ENCODE measurements at places on chromosomes 7 and 10. TPM values are rescaled to one million over a fixed set of nuclear protein-coding genes. Genes with fewer than 3 reads are reported as not detected.

EFCAB10 gene
- total RNA-seq, result not detected

IQCE gene
- total RNA-seq, result 7.1 TPM

ZNF487 gene
- total RNA-seq, result 3.3 TPM

HYAL4 gene
- total RNA-seq, result 0.20 TPM

JCAD gene
- total RNA-seq, result 49.9 TPM

HOGA1 gene
- total RNA-seq, result 0.18 TPM

OR6V1 gene
- total RNA-seq, result not detected

HMX3 gene
- total RNA-seq, result not detected

DNA sequence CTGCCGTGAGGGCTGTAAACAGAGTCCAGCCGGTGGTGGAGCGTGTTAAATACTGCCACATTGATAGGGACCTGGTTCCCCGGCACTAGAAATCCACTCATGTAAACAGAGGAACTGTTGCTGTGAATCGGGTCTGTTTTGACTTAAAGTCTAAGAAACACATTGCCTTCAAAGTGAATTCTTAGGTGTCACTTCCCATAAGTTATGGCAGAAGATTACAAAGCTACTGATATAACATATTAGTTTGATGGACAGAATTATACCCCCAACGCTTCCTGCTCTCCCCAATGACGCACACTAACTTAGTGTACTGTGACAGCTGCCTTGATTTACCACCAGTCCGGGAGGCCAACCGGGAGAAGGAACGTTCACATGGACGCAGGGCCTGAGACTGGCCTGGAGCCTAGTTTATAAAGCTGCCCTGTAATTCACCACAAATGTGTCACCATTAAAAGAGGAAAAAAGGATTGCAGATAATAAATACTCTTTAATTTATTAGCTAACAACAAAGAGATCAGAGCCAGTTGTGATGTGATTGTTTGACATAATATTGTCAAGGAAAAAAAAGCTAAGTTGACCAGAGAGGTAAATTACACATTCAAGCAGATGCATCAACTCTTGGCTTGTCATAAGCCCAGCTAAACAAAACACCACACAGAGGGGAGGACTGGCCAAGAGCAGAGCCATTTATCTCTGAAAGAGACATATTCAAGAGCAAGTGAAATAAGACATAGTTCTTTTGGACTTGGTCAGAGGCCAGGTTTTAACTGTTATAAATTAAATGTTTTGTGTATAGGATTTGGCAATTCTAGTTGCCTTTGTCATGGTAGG lies 820.6 kb downstream of the LRMDA start:
- DNase-seq, result no peak

GRCh38 chr10:119516381-119517234 lies 25.9 kb downstream of the RGS10 start:
- no peak for DNase-seq

DNA sequence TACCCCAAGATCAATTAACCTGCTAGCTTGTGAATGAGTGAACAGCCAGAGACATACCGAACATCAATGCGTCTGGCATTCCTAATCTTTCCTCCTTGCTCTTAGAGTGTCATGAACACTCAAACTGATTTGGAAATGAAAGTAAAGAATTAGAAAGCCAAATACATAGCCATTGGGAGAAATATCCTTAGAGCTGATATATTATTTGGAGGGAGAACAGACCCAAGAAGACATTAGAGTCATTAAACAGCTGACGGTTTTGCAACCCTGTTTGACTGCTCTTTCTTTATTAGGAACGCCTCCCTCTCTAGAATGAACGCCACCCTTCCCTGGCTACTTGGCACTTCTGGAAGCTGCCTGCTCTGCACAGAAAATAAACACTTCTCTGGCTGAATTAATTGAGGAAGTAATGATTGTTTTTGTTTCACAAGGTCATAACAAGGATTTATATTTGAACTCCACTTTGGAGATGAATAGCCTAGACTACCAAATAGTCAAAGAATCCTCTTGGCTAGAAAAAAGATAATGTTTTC lies 42.8 kb downstream of the CTTNBP2 start:
- DNase-seq, result no peak

GRCh38 chr7:1709281-1709680 lies 39.2 kb downstream of the ELFN1 start:
- no peak for DNase-seq

DNA sequence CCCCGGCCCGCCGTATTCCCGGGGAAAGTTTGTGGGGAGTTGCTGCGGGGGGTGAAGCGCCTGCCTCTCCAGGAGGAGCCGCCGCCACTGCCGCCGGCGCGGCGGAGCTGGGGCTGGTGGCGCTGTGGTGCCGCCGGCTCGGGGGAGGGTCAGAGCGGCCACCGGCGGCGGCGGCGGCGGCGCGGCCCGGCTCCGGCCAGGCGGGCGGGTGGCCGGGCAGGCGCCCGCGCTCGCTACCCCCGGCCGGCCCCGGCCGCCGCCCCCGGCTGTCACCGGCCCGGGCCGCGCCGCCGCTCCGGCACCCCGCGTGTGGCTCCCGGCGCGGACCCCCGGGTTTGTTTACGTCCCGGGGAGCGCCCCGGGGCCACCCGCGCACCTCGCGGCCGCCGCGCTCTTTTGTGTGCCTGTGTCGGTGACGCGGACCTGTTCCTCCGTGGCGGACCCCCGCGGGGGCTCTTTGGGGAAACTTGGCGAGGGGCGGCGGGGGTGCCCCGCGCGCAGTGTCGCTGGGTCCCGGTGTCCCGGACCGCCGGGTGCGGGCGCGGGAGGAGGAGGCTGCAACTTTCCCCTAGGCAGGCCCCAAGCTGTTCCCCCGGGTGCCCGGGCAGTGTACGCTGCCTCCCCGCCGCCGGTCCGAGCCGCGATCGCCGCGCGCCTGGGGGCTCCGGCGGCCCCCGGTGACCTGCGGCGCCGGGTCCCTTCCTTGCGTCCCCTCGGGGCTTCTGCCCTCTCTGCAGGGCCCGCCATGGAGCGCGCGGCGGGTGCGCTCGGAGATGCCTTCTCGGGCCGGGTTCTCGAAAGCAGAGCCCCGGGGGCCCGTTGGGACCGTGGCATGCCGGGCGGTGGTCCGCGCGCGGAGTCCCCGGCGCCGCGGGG lies 593 bp upstream of the CUX1 start:
- no peak for DNase-seq

DNA sequence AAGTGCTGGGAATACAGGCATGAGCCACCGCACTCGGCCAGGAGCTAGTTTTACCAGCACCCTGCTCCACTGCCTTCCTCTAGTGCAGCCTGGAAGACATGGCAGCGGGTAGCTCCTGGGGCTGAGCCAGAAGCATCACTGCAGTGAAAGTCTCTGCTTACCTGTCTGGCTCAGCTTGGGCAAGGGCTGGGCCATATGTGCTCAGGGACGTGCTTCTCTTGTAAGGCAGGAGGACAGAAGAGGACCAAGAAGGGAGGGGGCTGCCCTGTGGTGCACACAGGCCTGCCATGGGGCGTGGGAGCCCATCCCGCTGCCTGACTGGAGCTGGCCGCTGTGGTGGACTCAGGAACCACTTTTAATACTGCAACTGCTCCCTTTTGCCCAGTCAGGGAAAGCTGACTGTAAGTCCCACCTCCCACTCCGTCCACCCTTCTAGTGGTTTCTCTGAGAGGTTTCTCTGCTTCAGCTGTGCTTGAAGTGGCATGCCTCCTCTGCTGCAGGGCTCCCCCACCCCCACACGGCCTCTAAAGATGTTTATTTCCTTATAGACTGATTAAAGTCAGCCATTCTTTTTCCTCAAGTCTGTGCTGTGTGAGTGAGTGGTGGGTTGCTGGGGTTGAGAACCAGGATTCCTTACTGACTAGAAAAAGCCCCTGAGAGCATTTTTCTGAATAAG lies 25.3 kb upstream of the C10orf95 start:
- DNase-seq, result no peak

GRCh38 chr7:104328970-104329825 lies 795 bp downstream of the LHFPL3 start:
- DNase-seq, result no peak

- DNase-seq, result no peak
Observed at GRCh38 chr7:17185690-17186070, 112.8 kb upstream of the AHR start.

DNA sequence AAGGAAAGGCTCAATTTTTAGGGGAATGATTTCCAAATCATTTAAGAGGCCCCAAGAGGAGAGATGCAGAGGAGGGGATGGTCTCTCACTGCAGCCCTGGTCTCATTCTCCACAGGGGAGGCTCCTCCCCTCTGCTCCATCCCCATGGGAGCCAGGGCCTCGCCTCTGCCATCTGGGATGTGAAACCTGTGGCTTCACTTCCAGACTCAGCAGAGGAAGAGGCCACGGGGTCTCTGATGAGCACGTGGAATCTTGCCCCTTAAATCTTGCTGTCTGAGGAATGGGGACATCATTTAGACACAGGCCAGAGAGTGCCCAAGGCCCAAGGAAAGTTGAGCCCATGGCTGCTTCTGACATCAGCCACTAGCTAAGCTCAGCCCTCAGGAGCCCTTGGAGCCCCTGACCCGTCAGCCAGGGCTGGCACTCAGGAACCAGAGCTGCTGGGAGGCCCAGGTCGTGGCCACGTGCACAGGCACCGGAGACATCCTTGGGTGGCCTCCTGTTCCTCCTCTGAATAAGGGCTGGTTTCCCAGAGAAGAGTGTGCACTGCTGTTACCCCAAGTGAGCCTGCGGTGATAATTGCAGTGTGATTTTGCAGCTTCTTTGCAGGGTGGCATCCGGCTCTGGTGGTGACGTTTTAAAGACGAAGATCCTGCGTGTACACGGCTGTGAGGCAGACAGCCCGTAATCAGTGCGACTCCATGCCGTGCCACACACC lies 50.5 kb downstream of the VIPR2 start:
- no peak for DNase-seq

DNA sequence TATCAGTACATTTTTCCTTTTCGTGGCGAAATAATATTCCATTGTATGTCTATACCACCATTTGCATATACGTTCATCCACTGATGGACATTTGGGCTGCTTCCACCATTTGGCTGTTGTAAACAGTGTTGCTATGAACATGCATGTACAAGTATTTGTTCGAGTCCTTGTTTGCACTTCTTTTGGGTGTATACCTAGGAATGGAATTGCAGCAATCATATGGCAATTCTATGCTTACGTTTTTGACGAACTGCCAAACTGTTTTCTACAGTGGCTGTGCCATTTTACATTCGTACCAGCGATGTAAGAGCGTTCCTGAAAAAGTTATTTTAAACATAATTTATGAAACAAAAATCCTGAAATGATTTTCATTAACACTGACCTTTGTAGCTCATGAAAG lies 79.5 kb downstream of the HIPK2 start:
- DNase-seq, result no peak

DNA sequence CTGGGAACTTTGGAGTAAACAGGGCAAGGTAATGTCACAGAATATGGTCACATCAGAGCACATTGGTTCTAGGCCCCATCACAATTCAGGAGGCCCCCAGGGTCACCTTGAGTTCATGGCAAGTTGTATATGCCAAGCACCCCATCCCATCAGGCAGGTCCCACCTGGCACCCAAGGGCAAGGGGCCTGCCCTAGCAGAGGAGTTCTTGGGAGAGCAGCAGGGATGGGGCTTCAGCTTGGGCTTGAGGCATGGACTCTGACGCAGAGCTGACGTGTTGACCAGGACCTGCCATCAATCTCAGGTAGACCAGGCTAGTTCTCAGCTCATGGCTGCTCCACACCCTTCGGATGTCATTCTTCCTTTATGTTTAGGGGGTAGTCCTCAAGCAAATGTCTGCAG lies 20.9 kb downstream of the PLAC9 start:
- DNase-seq, result no peak

DNA sequence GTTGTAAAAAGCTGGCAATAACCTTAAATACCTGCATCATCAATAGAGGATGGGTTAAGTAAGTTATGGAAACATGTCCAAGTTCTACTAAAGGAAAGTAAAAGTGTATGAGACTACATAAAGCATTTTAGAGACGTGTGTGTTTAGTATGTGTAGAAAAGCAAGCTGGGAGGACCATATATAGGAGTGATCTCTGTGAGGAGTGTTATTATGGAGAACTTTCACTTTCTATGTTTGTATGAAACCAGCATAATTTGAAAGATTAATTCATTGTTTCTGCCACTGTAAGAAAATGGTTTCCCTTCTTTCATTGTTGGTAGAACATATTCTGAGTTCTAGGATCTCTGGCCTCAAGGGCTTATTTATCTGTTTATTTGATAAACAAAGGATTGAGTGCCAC lies 19.2 kb upstream of the PDLIM1 start:
- no peak for DNase-seq

- DNase-seq, result no peak
Observed at GRCh38 chr7:98685541-98685940, 68.5 kb downstream of the NPTX2 start.

- DNase-seq, result no peak
Observed at GRCh38 chr7:45975847-45976484, 54.9 kb upstream of the IGFBP3 start.

DNA sequence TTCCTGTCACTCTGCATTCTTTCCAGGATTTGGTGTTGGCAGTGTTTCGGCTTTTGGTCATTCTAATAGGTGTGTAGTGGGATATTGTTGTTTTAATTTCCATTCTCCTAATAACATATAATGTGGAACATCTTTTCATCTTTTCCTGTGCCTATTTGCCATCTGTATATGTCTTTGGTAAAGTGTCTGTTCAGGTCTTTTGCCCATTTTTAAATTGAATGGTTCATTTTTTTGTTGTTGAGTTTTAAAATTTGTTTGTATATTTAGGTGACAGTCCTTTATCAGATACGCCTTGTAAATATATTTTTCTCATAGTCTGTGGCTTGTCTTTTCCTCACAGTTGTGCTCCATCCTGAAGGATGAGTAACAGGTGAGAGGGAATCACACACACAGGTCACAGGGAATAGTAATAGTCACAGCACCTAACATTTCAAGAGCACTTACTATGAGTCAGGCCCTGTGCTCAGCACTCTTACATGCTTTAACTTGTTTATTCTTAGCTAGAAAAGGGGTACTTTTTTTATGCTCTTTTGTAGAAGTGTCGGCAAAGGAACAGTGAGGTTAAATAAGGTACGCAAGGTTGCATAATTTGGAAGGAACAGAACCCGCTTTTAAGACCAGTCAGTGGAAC lies 117.1 kb upstream of the GATA3 start:
- DNase-seq, result no peak

Measured in pulmonary artery endothelial cell (primary cell).